ENCODE measurements at places on chromosomes 3 and 15.

DNA sequence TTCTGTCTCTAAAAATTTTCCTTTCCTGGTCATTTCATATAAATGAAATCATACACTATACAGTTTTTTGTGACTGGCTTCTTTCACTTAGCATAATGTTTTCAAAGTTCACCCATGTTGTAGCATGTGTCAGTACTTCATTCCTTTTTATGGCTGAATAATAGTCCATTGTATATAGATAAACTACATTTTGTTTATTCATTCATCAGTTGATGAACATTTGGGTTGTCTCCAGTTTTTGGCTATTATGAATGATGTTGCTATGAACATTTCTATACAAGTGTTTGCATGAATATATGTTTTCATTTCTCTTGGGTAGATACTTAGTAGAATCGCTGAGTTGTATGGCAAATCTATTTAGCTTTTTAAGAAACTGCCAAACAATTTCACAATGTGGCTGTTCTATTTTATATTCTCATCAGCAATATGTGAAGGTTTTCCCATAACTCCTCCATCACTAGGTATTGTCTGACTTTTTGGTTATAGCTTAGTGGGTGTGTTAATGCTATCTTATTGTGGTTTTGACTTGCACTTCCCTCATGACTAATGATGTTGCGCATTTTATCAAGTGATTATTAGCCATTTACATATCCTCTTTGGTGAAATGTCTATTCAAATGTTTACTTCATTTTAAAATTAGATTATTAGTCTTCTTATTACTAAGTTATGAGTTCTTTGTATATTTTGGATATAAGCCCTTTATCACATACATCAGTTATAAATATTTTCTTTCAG is 21.7 kb upstream of the AP4E1 start:
- no peak for DNase-seq

DNA sequence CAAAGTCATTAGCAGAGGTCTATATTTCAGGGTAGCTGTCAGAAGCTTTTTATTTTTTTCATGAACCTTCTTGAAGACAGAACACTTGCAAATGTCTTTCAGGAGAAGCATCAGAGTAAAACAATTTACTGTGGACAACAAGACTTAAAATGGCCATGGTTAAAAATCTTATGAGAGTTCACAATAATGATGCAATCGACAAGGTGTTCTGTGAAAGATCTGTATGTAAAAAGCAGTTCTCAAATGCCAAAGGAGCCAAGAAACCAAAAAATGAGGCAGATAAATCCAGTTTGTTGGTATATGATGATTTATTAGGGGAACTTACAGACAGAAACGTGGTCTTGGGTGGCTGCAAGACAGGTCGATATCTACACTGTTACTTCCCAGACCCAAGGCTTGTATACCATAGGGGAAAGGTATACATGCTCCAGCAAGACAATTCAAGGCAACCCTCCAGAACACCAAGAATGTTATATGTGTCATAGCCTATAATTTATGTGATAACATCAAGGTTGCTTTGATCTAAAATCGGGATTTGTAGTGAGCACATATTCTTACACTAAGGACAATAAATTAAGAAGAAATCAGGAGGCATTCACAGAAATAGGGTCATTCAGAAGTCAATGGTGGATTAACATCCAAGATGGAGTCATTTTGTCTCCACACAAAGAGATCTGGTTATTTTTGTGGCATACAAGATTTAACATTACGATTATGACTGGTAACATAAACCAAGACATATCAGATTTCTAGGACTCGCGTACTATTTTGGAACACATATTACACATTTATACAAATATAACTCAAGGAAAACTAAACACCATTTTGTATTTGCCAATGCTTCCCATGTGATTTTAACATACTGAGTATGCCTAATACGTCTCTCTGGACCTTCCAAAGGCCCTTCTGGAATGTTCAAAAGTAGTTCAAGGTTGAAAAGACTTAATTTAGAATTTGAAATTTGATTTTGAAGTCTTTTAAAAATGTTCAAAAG is 316.4 kb downstream of the THSD4 start:
- no peak for DNase-seq

GRCh38 chr15:88623061-88623460 is 1.9 kb downstream of the AEN start:
- peak; percentile 65 for DNase-seq

DNA sequence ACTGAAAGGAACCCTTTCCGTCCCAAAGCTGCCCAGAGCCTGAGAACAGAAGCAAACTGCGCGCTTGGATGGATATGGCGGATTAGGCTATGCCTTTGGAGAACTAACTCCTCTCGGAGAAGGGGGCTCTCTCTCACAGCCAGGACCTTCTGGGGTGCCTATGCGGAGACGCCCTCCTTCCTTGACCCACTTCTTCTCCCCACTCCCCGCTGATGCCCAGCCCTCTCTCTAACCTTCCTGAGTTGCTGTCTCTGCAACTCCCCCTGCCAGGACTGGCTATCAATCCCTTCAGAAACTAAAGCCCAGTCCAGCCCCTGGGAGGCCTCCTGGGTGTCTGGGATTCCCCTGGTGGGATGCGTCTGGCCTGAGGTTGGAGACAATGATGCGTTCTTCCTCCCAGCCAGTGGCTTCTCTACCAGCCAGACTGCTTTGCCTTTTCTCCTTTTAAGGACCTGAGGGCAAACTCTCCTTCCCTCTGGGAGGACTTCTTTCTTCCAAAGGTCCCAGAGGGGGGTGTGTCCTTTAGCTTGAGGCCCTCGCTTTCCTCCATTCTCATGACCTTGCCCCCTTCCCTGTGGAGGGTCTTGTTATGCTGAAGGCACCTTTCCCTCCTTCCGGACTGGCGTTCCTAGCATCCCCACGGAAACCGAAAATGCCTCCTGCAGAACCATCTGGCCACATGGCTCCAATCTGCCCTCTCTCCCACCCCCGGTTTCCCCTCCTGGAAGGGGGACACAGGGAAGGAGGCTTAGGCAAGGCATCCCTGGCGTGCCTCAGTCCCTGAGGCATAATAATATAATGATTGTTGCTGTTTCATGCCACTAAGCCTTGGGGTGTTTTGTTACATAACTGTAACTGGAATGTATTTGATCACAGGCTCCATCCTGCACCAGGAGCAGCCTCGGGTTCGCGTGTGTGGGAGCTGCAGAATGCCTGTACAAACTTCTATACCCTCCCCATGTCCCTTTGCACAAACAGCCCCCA is 63.4 kb upstream of the C15orf39 start:
- no peak for DNase-seq

- no peak for DNase-seq
These were observed 25.4 kb downstream of the AADAC start for GRCh38 chr3:151839313-151839631.

DNA sequence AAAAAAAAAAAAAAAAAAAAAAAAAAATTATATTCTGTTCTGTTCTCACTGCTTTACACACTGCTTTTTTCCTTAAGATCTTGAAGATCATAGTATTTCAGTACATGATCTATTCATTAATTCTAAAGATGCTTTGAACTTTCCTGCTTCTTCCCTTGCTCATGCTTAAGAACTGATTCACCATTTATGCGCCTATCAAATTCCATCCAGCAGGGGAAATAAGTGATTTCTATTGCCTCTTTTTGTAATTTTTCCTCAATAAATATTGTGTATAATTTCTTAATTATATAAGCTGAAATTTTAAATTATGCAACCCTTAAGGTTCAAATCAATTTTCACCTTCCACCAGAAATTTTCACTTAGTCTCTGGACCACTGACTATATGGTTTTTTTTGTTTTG is 10.6 kb downstream of the DENND6A start:
- DNase-seq = no peak

Data from activated naive CD8-positive, alpha-beta T cell treated with anti-CD3 and anti-CD28 coated beads, Interleukin-2, amount 50 U/mL, for 24 hours (primary cell).